ENCODE measurements at places on chromosomes 5 and 9.

DNA sequence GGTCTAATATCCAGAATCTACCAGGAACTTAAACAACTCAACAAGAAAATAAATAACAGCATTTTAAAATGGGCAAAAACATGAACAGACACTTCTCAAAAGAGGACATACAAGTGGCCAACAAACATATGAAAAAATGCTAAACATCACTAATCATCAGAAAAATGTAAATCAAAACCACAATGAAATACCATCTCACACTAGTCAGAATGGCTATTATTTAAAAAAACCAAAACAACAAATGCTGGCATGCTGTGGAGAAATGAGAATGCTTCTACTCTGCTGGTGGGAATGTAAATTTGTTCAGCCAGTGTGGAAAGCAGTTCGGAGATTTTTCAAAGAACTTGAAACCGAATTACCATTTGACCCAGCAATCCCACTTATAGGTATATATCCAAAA lies 63.1 kb downstream of the ADAMTS6 start:
- DNase-seq = no peak

DNA sequence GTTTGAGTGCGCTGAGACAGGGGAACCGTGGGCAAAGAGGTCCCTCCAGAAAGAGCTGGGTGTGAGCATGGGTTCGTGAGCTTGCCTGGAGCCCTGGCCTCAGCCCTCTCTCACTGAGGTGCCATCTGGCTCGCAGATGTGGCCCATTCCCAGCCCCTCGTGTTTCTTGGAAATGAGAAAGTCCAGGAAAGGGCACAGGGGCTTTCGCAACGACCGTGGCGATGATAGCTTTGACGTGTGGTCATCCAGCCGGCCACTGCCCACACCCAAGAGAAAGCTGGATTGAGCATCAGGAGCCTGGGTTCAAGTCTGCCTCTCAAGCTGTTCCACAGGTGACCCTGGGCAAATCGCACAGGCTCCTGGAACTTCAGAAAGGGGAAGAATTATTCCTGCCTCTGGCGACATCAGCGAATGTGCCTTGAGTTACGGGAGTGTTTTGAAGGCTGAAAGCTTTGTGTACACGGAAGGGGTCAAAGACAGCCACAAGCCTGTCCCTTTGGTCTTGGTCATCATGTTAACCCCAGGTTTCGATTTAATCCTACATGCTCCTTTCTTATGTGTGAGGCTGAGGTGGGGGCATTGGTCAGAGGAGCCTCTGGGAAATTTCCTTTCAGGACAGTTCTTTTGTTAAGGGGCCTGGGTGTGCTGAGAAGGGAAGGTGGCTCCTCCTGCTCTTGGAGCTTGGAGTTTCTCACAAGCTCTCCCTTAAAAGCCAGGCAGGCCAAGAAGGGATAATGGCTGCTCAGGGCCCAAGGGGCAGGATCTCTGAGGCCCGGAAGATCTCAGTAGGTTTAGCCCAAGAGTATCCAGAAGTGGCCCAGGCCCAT lies 41.7 kb upstream of the IL17B start:
- DNase-seq = no peak

DNA sequence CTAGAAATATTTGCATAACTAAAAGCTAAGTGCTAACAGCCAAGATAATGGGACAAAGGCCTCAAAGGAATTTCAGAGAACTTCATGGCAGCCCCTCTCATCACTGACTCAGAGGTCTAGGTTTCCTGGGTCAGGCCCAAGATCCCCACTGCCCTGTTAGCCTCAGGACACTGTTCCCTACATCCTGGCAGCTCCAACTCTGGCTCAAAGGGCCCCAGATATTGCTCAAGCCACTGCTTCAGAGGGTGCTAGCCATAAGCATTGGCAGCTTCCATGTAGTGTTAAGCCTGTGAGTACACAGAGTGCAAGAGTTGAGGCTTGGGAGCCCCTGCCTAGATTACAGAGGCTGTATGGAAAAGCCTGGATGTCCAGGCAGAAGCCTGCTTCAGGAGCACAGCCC lies 998.1 kb downstream of the TLE1 start:
- DNase-seq = no peak

GRCh38 chr9:136361047-136361753 lies 2.3 kb downstream of the DNLZ start:
- DNase-seq = no peak

- no peak for DNase-seq
Measured at GRCh38 chr5:164187785-164188184, 682.4 kb downstream of the MAT2B start.

DNA sequence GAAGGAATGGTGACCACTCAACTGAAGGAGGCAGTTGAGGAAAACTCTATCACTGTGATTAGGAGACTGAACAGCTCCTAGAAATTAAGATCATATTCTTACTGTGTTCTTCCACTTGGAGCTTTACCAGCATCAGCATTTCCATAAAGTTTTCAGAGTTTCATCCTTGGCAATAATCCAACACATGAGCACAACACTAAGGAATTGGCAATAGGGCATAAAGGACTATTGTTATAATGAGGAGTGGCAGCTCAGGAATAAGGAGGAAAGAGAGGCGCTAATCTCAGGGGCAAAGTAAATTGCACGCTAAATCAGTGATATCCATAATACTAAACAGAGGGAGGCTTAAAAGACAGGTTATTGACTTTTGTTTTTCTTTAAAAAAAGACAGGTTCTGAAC lies 338.9 kb downstream of the EFNA5 start:
- DNase-seq = no peak

Measured in pons (tissue), 1 donor.